Cerebellar nuclear complex (tissue), 1 donor: ENCODE measurements at places on chromosomes 13 and 19.

DNA sequence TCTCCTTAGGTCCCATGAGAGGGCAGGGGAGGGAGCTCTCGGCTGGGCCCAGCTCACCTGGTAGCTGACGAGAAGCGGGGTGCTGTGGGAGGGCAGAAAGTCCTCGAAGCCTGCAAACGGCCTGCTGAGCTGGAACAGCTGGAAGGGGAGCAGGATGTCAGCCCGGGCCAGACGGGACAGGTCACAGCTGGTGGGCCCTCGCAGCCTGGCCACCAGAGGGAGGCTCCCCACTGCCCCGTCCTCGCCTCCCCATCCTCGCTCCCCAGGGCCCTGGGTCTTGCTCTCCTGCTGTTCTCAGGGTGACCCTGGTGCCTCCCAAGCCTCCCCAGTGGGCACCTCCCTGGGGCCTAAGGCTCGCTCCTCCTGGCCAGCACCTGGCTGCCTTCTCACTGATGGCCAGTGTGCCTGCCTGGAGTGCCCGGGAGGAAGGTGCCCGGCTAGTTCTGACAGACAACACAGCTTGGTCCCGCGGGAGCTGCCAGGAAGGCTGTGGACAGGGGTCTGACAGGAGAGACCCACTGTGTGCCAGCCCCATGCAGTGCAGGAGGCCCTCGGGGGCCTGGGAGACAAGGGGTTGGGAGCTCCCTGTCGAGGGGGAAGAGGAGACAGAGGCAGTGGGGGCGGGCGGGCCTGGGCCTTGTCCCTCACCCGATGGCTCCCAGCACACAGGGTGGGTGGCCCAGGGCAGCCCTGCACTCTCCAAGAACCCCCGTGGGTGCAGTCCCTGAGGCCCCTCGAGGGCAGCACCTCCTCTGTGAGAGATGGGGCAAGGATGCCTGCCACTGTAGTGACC is 20.3 kb downstream of the GPX4 start:
- no peak for DNase-seq

- DNase-seq, result no peak
Measured at GRCh38 chr19:46848389-46848788, 2.3 kb downstream of the AP2S1 start.

DNA sequence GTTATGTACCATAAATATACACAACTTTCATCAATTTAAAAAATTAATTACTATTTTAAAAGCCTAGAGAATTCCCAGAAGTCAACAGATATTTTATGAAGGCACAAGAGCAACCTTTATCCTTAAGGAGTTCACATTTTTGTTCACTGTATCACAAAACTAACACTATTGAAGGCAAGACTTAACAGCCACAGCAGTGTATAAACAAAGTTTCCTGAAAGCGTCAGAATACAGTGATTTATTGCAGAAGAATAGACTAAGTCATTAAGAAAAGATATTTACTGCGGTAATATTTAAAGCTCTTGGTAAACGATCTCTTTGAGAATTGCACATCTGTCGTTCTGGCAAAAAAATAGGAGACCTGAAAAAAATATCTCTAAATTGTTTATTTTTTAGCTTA is 419.3 kb upstream of the NBEA start:
- no peak for DNase-seq

DNA sequence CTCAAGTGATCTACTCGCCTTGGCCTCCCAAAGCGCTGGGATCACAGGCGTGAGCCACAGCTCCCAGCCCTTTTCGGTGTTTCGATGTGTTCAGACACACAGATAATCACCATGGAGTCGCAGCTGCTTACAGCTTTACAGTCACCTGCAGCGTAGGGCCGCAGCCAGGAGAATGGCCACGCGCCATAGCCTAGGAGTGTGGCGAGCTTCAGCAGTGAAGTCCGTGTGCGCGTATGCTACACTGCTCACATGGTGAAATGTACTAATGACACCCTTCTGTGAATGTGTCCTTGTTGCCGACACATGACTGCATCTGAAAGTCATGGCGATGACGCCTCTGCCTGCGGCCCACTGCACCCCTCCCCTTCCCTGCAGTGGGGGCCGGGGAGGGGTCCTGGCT is 23.6 kb downstream of the AP3D1 start:
- no peak for DNase-seq

DNA sequence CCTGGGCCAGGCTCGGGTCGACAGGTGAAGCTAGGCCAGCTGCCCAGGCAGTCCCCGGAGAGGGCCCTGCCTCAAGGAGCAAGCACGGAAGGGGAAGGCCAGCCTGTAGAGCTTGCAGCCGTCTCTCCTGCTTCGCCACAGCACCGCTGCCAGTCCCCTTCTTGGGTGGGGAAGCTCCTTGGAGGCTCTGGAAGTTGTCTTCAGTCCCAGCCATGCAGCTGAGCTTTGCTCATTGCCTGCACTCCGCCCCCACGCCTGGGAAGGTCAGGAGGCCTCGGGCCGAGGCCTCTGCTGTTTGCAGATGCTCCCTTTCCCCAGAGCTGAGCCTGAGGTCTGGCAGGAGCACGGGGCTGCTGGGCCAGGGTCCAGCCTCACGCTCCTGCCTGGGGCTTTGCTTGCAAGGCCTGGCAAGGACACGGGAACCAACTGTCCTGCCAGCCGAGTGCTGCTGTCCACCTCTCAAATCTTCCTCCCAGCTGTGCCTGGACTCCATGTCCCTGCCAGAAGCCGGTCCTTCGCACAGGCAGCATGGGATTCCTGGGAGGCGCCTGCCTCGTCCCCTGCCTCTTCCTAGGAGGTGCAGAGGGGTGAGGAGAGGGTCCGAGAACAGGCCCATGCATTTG is 13.3 kb downstream of the PLEKHF1 start:
- no peak for DNase-seq

- no peak for DNase-seq
Measured at GRCh38 chr19:14411161-14411937, 7.8 kb downstream of the DDX39A start.
